ENCODE measurements at places on chromosomes 3 and 15.
A peak's percentile ranks its signal among the peaks of the same experiment; 100 is the strongest.

GRCh38 chr3:59829527-59829926 lies 779.7 kb upstream of the CFAP20DC start:
- H3K27ac ChIP-seq = no peak overlapping the region
- H3K4me1 ChIP-seq = peaks cover 5% of the 10 kb centered on the region
- H3K36me3 ChIP-seq = no peaks in the 10 kb centered on the region
- DNase-seq = no peak
- no peaks in the 10 kb centered on the region for H3K27me3 ChIP-seq

DNA sequence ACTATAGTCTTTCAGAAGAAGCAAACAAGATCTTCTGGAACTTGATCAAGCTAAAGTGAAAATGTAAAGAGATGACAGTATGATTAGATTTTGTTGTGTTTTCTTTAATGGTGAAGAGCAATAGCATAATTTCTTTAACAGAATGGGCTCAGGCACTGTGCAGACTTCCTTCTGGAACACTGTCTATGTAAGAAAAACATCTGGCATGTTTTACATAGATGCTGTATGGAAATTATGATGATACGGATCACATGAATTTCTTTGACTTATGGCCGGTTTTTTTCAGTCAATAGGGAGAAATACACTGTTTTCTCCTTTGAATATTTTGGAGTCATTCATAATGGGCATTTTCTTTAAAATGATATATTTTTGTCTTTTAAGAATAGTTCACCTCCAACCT lies 42.6 kb downstream of the PHLDB2 start:
- peaks cover 9% of the 10 kb centered on the region for H3K4me1 ChIP-seq
- no peaks in the 10 kb centered on the region for H3K36me3 ChIP-seq
- H3K4me3 ChIP-seq = no peak overlapping the region
- H3K27me3 ChIP-seq = no peaks in the 10 kb centered on the region
- DNase-seq = no peak

GRCh38 chr3:30520699-30521098 lies 85.7 kb upstream of the TGFBR2 start:
- H3K27ac ChIP-seq = no peak overlapping the region
- H3K36me3 ChIP-seq = no peaks in the 10 kb centered on the region
- H3K27me3 ChIP-seq = no peaks in the 10 kb centered on the region
- DNase-seq = no peak
- H3K4me3 ChIP-seq = no peak overlapping the region
- peaks cover 26% of the 10 kb centered on the region for H3K4me1 ChIP-seq

DNA sequence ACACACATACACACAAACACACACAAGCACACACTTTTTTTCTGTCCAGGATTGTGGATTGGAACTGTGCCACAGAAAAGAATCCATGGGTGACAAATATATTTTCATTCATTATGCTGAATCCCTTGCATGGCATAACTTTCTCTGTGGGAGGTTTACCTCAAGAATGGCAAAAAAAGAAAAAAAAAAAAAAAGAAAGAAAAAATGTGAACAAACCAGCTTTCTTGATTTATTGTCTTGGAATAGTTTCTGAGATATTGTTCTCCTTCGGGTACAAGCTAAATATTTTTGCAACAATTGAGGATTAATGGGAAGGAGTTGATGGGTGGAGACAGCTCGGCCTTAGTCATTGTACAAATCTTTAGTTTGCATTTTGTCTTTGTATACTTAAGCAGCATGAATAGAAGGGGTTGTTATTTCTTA lies 153.1 kb downstream of the GMNC start:
- no peak for DNase-seq
- H3K27ac ChIP-seq = no peak overlapping the region
- H3K27me3 ChIP-seq = peaks cover 4% of the 10 kb centered on the region
- H3K4me1 ChIP-seq = peaks cover 6% of the 10 kb centered on the region

DNA sequence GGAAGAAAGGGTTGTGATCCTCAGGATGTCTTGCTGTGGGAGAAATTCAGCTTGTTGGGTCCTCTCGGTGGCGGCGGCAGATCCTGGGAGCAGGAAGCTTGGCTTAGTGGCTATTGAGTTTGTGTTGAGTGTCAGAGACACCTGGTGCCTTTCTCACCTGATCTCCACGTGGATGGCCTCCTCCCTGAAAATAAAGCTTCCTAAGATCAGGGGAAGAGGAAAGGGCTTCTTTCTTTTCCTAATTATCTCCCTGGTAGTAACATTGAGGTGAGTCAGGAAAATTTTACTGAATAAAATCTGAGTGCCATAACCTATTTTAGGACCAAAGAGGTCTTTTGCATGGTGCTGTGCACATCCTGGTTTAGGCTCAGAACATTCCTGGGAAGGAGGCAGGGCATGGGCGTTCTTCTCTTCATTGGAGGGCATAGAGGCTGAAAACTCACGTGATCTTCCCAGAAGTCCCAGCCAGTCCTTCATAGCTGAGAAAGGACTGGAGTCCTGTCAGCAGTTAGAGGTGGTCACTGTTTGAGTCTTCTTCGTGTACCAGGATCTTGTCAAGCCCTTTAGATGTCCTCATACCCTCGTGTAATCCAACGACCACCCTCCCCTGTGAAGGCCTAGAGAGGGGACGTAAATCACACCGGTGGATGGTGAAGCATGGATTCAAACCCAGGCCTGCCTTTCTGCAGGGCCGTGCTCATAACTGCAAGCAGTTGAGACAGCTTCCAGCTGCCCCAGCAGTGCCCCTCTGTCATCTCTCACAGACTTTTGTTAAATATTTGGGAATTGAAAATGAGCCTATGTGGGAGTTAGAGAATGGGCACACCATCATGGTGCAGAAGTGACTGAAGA lies 1.1 kb downstream of the CMTM8 start:
- H3K36me3 ChIP-seq = no peaks in the 10 kb centered on the region
- DNase-seq = peak; percentile 48
- peak overlapping the region; percentile 82 for H3K4me3 ChIP-seq
- H3K27me3 ChIP-seq = peaks cover 11% of the 10 kb centered on the region

DNA sequence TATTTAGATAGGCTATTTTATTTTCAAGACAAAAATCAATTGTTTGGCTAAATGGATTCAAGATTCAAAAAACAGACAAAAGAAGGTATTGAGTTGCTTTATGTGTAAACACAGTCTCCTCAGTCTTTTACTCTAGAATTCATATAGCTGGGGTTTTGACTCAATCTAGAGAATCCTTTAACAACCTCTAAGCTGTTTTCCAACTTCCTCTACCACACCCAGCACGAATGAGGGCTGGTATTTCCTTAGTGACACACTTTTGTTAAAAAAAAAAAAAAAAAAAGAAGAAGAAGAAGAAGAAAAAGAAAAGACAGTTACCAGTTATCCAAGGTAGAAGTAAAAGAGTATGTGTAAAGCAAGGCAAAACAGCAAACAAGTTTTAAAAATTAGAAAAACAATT lies 732.8 kb upstream of the GOLIM4 start:
- no peaks in the 10 kb centered on the region for H3K36me3 ChIP-seq
- H3K27ac ChIP-seq = no peak overlapping the region
- no peak overlapping the region for H3K4me3 ChIP-seq
- no peaks in the 10 kb centered on the region for H3K27me3 ChIP-seq

DNA sequence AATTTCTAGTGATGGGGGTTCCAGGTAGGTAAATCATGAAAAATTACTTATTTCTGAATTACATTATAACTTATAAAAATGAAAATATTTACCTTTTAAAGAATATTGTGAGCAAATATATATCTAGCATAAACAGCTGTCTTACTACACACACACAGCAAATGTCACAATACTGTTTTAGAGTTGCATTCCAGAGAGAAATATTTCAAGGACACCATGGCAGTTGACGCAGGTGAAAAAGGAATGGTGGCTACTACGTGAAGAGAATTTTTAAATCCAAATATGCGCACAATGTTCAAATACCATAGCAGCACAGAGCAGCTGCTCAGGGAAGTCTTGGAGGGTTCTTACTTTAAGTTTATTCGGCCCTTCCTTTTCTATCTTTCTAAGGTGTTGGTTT lies 356.2 kb downstream of the CGGBP1 start:
- no peaks in the 10 kb centered on the region for H3K36me3 ChIP-seq
- no peak overlapping the region for H3K27ac ChIP-seq
- DNase-seq = no peak
- H3K4me1 ChIP-seq = no peaks in the 10 kb centered on the region

DNA sequence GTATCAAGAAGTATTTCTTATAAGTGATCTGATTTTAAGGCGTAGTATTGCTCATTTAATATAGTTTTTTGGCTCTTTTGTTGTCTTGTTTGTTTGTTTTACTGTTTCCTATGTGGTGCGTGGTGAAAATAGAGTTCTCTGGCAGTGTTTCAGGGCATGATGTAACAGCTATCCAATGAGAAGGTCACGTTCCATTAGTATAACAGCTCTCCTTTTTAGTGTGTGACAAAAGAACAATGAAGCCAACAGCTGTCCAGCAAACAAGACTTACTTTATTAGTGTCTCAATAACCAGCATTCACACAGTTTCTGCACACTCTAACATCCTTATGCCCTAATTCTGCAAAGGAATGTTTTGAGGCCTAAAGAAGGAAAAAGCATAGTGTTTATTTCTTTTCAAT lies 127.9 kb downstream of the SLC25A26 start:
- no peaks in the 10 kb centered on the region for H3K27me3 ChIP-seq
- H3K27ac ChIP-seq = no peak overlapping the region

DNA sequence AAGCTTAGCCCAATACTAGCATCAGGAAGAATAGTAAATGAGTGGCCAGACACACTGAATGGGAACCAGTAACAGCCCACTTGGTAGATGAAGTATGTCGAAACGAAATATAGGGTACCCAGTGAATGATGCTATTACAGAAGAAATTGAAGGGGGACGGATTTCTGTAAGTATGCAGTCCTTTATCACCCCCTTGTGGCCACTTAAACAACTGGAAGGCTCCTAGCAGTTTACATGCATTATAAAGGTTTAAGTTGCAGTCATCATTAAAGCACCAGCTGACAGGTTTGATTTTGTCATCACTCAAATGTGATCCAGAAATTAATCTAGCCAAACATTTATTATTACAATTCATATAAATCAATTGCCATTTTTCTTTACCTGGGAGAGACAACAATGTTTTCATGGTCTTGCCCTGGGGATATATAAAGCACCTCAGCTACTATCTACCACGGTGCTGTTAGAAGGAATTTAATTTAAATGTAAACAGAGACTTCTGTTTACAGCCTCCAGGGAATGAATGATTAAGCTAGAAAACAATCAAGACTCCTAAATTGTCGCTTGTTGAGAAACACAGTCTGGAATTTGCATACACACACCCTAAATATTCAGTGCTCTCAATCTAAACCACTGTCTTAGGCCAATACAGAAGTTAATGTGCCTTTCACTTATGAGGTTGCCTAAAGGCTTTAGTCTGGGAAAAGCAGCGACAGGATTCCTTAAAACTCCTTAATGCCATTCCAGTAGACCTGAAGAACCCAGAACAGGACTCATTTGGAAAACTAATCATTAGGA lies 7.8 kb downstream of the EIF1B start:
- H3K4me3 ChIP-seq = no peak overlapping the region
- H3K4me1 ChIP-seq = peaks cover 10% of the 10 kb centered on the region
- no peaks in the 10 kb centered on the region for H3K27me3 ChIP-seq
- H3K27ac ChIP-seq = no peak overlapping the region
- H3K36me3 ChIP-seq = peaks cover 26% of the 10 kb centered on the region

DNA sequence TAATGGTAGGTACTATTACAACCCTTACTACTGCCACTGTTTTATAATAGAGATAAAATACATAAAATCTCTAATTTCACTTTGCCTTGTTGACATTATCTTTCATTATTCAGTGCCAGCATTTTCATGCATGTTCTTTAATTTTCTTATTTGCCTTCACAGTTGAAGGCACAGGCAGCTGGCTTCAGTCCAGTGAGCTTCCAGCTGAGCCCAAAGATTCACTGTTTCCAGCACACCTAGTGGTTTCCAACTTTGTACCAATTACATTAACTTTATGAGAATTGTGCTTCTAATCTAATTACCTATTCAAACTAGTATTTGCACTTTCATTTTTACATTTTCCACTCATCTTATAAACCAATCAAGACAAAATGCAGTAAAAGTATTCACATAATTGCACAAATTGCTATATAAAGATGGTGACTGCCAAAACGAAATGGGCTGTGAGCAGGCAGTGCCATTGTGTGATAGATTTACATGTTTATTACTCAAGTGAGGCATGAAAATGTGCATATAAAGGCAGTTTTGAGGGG lies 228.3 kb downstream of the MFSD1 start:
- no peaks in the 10 kb centered on the region for H3K4me1 ChIP-seq
- DNase-seq = no peak
- H3K27ac ChIP-seq = no peak overlapping the region
- H3K4me3 ChIP-seq = no peak overlapping the region

DNA sequence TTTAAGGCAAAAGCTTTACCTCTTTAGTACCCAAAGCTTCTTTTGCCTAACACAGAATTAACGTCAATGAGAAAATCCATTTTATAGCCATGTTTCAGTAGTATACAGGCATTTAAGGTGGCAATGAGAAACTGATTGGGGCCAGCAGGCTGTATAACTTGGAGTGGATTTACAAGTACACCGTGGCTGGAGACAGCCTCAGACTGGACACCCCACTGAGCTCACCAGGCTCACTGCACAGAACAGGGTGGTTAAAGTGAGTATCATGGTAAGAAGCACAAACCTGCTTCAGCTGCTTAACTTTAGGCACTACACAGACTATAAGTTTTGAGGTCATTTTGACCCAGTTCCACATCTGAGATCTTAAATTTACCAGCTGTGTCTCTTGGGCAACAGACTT lies 8.9 kb downstream of the CPOX start:
- H3K4me1 ChIP-seq = peaks cover 39% of the 10 kb centered on the region
- H3K36me3 ChIP-seq = peaks cover 93% of the 10 kb centered on the region
- no peak for DNase-seq
- no peak overlapping the region for H3K27ac ChIP-seq
- no peak overlapping the region for H3K4me3 ChIP-seq

- no peak overlapping the region for H3K27ac ChIP-seq
- no peaks in the 10 kb centered on the region for H3K36me3 ChIP-seq
- H3K27me3 ChIP-seq = no peaks in the 10 kb centered on the region
- DNase-seq = no peak
- H3K4me1 ChIP-seq = no peaks in the 10 kb centered on the region
- H3K4me3 ChIP-seq = no peak overlapping the region
Observed at GRCh38 chr3:122928396-122929187, 99.0 kb downstream of the SEMA5B start.

- H3K27me3 ChIP-seq = no peaks in the 10 kb centered on the region
- H3K27ac ChIP-seq = no peak overlapping the region
- no peak overlapping the region for H3K4me3 ChIP-seq
- DNase-seq = no peak
Observed at GRCh38 chr3:80230962-80231361, 463.2 kb upstream of the ROBO1 start.

GRCh38 chr15:48680841-48681240 lies 35.3 kb upstream of the FBN1 start:
- no peak for DNase-seq
- H3K27ac ChIP-seq = no peak overlapping the region
- H3K4me1 ChIP-seq = no peaks in the 10 kb centered on the region
- peaks cover 6% of the 10 kb centered on the region for H3K27me3 ChIP-seq
- H3K4me3 ChIP-seq = no peak overlapping the region

DNA sequence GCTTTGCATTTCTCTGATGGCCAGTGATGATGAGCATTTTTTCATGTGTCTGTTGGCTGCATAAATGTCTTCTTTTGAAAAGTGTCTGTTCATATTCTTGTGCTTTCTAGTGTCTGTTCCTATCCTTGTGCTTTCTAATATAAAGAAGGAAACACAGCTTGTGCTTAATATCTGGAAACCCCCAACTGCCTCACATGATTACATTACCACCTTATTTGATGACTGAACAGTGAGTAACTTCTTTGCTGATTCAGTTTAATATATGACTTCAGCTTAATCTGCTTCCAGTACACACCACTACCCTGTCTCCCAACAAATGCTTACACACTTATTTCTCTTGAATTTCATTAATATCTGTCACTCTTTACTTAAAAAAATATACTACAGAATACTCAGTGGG lies 835.1 kb downstream of the EDEM1 start:
- H3K4me1 ChIP-seq = no peaks in the 10 kb centered on the region
- no peak overlapping the region for H3K4me3 ChIP-seq
- no peak for DNase-seq
- H3K36me3 ChIP-seq = no peaks in the 10 kb centered on the region
